ENCODE measurements at places on chromosomes 3 and 15.

DNA sequence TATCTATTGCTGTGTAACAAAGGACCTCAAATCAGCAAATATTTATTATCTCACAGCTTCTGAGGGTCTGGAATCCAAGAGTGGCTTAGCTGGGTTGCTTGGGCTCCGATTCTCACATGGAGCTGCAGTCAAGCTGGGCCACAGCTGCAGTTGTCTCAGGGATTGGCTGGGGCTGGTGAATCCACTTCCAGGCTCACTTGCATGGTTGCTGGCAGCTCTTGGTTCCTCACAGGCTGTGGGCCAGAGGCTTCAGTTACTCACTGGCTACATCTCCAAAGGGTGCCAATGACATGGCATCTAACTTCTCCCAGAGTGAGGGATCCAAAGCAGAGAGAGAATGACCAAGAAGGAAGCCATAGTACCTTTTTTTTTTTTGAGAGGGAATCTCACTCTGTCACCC is 13.9 kb upstream of the SYNM start:
- no peak for DNase-seq

- DNase-seq, result no peak
Observed at GRCh38 chr3:147616998-147617619, 207.9 kb downstream of the ZIC1 start.

DNA sequence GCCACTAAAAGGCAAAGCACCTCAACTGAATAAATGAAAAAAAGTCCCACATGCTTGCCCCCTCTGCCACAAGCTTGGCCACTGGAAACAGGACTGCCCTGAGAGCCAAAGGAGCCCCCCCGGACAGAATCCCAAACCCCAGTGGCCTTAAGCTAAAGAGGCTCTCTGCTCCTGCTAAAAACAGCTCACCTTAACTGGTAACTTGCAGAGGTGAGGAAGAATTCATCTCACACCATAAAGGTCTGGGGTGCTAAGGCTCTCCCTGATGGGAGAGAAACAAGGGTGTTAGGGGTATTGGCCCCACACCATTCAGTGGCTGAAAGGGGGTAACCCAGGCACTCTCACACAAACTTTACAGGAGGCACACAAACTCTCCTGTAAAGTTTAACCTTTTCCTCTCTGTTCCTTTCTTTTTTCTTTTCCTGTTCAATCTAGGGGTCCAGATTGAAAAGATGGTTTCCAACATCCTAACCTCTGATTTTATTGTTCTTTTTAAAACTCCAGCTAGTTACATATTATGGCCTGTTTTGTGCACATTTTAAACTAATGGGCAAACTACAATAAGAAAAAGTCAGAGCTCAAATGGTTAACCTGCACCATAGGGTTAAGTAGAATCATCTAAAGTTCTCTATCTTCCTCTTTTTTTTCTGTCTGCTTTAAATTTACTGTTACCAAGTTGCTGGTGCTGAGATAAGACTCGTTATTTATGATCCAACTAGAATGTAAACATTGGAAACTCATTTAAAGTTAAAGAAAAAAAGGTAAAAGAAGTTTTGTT is 19.9 kb downstream of the TRANK1 start:
- DNase-seq, result no peak

- no peak for DNase-seq
Observed at GRCh38 chr15:84671211-84671610, 13.2 kb upstream of the NMB start.

GRCh38 chr3:46389306-46389705 is 17.6 kb downstream of the CCR5AS start:
- no peak for DNase-seq

DNA sequence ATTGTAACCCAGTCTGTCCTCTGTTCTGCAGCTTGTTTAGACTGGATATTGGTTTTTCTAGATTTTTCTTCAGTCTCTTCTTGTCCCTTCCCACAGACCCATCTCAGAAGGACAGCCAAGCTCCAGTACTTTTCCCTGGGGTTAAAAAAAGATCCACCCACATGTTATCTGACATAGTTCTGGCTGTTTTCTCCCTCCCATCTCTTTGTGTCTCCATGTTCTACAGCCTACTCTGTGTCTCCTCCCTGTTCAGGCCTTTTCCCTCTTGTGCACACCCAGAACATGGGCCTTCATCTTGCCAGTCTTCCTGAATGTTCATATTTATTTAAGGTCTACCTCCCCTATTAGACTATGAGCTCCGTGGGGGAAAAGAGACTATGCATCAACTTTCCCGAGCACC is 5.1 kb upstream of the PPP4R2 start:
- no peak for DNase-seq

DNA sequence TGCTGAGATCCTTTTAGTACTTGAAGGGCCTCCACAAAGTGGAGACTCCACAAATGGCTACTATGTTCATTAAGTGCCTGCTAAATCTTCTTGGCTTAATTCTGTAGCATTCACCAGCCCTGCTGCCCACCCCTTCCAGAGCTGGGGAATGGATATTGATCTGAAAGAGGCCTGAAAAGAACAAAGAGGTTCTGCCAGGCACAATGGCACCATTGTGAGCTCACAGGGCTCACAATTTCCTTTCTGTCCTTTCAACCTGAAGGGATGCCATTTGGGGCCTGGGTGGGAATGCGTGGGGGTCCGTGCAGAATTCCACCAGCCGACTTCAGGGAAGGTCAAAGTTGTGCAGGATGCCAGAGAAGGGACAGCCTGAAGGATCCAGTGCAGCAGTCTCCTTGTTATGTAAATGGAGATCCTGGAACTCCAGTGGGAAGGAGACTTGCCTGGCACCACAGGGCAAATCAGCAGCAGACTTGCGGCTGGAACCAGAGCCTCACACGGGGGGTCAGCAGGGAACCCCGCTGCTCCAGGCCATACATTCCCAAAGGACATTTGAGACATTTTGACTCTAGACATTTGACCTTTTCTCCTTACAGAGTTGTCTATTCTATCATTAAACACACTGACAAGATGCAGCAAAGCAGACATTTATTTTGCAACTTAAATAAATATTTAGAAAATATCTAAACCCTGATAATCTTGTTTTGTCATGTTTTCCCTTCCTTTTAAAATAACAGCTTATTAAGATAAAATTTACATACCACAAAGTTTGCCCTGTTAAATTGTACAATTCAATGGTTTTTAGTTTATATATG is 21.5 kb upstream of the MORF4L1 start:
- DNase-seq, result no peak

DNA sequence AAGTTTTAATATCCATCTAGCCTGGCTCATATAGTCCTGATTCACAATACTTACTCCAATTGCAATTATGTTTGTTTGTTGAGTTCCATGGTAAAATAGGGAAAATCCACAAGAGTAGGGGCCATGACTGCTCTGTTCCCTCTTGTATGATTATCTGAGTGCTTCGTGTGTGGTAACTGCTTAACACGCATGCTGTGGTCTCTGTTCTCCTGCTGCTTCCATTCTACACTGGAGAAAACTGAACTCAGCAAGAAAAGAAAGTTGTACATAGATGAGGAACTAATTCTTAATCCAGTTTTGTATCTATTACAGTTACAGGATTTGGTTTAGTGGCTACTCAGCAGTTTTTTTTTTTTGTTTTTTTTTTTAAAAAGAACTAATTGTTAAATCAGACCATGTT is 223.0 kb upstream of the SATB1 start:
- no peak for DNase-seq

- DNase-seq, result no peak
Observed at GRCh38 chr3:66854601-66855151, 143.4 kb upstream of the KBTBD8 start.

GRCh38 chr3:36557021-36557707 is 176.9 kb downstream of the STAC start:
- DNase-seq, result no peak

DNA sequence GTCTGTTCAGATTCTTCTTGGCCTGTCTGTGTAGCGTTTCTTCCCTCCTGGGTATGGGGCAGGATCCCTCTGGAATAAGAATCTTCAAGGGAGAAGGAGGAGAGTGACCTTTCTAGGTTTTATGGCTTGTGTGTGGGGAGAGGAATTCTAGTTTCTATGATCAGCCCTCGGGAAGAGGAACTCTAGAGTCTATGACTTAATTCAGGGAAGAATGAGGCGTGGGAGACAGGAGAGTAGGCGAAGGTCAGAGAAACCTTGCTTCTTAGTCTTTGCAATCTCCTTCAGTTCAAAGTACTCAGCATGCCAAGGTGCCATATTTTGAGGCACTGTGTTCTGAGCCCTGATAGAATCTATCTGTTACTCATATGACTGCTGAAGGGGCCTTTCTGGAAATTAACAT is 99.2 kb upstream of the C3orf80 start:
- no peak for DNase-seq

- DNase-seq, result no peak
Observed at GRCh38 chr15:74314795-74315438, 52.5 kb downstream of the CYP11A1 start.

- DNase-seq, result no peak
Observed at GRCh38 chr3:194105292-194105691, 30.7 kb upstream of the HES1 start.

DNA sequence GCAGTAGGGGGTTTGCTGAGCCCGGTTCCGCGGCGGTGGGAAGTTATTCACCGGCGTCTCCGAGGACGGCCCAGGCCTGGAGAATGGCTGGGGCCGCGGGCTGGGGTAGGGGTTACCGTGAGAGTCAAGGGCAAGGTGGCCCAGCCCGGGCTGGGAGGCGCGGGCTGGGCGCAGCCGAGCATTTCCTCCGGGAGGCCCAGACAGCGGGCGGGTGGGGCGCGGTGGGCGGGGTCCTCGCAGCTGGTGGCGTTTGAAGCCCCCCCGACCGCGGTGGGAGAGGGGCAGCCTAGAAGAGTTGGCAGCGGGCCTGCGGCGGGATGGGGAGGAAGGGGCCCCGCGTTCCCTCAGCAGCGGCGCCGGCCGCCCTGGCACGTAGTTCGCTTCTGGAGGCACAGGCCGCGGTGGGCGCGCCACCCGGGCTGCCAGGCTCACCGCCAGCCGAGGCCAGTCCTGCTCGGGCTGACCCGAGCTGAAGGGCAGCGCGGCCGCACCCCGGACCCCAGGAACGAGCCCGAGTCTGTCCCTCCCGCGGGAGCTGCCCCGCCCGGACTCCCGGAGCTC is 960 bp upstream of the KLF13 start:
- no peak for DNase-seq

DNA sequence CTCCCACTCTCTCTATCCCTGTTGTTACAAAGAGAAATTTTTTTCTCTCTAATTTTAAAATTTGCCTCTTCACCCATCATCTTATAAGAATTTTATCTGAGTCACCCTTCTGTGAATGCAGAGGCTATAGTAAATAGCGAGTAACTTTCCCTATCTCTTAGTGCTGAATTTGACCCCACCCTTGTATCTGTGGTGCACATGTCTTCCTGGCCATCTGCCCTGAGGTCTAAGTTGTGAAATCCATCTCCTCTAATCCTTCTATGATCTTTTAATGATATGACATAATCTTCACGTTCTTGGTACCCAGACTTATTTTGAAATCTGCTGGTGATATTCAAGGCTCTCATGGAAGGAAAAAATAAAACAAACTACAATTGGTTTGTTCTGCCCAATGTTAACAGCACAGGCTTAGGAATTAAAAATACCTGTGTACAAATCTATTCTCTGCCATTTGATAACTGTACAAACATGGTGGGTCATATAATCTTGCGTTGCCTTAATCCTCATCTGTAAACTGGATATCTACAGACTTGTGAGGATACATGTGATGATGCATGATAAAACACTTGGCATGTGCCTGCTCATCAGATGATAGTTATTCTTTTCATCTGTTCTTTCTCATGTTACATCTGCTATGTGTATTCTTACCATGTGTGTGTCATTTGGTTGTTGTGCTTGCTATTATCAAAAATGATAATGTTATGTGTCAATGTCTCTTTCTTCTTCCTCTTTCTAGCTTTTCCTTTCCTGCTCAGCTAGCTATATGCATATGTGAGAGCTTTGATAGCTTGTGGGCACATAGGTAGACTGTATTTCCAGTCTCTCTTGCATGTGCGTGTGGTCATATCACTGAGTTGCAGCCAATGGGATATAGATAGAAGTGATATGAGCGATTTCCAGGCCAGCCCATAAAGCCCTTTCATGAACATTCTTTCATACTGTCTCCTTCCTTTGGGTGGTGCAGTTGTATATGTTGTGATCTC is 13.7 kb upstream of the CCR3 start:
- DNase-seq, result no peak

DNA sequence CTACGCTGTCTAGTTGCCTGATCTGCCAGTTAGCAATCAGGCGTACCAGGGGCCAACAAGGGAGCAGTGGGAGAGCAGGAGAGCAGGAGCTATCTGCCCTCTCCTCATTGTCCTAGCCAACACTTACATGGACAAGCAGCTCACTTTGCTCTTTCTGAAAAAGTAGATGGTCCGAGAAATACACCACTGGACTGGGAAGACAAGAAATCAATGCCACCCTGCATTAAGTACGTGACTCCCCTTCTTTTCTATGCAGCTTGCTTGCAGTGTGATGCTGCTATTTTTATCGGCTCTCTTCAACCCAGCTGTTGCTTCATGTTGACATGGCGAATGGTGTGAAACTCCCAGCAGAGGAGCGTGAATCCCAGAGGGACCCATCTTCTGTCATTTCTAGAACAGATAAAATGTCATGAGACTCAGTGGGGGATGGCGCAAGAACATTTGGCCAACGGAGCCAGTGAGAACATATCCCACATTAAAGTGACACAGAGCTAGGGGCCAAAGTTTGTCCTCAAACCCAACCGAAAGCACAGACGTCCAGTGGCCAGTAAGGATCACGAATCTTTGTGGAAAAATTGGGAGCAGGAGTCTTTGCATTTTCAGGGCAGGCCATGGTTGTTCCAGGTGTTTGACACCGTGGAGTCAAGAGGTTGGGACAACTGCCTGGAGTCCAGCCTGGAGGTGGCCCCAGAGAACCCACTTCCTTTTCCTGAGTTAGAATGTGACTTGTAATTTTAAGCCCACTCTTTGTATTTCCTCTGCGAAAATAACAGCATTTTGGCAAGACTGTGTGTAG is 53.7 kb upstream of the MEF2A start:
- DNase-seq, result no peak

- no peak for DNase-seq
Observed at GRCh38 chr3:10280177-10280529, 12.6 kb downstream of the GHRL start.

GRCh38 chr15:74906067-74906449 is 593 bp downstream of the FAM219B start:
- DNase-seq, result peak; percentile 9

- no peak for DNase-seq
Observed at GRCh38 chr3:12893852-12894251, 52.5 kb upstream of the RPL32 start.

GRCh38 chr3:58241306-58242044 is 3.9 kb downstream of the ABHD6 start:
- no peak for DNase-seq

DNA sequence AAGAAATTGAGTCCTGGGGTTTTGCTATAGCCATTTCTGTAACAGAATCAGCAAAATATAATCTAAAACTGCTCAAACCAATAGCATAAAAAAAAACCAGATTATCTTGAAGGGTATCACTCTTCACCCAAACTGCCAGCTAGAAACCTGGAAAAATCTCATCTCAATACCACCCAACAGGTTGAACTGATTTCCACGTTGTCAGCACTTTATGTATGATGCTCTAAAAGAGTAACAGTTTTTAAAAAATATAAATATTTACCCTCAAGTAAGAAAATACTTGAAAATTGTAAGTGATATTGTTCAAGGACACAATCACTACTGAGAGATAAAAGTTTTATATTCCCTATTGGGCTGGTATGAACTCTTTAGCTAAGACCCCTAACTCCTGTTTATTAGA is 451.3 kb downstream of the EPHA3 start:
- no peak for DNase-seq

Data from stimulated activated CD4-positive, alpha-beta T cell treated with anti-CD3 and anti-CD28 coated beads, Interleukin-1b, Interleukin-23, amount 100 ng/mL, for 4 hours (primary cell).